Kidney tubule cell (primary cell): ENCODE measurements at places on chromosomes 1 and 21.

DNA sequence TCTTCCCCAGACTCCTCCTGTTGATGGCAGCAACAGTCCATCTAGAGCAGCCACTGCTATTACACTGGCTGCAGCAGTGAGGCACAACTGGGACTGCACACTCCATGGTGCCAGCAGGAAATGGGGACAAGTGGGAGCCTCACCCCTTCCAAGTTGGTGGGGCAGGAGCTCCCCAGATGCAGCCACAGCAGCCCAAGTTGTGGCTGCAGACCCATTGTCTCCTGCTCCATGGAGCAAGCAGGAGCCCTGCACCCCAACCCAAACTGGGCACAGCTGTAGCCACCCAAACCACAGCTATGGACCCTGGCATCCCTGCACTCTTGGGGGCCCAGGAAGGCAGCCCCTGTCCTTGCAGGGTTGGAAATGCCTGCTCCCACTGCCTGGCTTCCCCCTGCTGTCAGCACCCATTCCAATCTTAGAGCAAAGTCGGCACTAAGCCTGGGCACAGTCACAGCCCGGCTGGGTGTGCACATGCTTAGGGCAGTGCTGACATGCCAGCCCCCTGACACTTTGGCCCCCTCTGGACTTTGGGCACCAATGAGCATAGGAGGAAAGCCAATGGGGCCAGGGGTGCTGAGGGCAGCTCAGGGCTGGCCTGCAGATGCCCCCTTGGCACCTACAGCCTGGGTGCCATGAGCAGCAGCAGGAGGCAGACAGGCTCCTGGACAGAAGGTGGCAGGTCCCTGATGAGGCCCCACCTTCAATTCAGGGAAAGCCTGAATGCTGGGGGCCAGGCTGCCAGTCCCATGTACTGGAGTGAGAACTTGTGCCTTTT lies 44.0 kb downstream of the MATN1 start:
- DNase-seq, result no peak

DNA sequence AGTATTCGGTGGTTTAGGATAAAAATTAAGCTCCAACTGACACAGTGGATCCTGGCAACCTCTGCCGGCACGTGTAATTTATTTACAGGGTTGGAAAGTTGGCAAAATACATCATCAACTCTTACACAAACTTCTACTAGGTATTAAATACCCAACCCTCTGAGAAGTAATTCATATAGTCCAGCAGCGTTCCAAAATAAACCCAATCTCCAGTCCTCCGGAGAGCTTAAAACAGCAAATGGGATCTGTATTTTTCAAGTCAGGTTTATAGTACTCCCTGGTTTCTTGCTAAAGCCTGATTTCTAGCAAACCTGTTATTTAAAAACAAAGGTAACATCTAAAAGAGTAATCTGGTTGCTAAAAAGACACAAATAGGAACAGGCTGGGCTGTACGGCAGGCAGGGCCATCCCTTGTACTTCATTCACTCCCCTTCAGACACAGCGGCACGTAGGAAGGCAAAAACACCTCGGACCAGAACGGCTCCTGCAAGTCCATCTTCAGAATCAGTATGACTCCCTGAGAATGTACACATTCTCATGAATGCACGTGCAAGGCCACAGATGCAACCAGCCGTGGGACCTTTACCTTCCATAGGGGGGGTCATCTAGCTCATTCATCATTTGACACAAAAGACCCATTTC lies 8.6 kb downstream of the GLIS1 start:
- DNase-seq, result peak; percentile 35

GRCh38 chr1:29332204-29332603 lies 95.9 kb downstream of the PTPRU start:
- DNase-seq, result peak; percentile 24

DNA sequence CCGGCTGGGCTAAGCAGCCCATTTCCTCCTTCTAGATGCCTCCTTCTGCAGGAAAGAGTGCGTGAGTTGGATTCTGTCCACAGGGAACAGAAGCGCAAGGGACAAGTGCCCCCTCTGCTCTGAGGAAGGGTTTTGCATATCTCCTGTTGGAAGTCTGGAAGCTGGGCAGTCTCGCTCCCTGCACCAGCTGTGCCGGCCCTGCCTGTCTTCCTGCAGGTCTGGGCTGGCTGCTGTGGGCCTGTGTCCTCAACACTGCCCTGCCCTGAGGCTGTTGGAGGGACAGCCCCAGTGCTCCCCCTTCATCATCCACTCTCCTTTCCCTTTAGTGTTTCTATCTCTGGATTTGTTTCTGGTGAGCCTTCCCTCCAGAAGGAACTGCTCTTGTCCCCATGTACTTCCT lies 21.8 kb downstream of the ADARB1 start:
- no peak for DNase-seq

- DNase-seq, result peak; percentile 22
Observed at GRCh38 chr1:61486783-61487536, 238.0 kb downstream of the TM2D1 start.

- DNase-seq, result no peak
Observed at GRCh38 chr1:10051656-10052055, 18.9 kb downstream of the UBE4B start.

DNA sequence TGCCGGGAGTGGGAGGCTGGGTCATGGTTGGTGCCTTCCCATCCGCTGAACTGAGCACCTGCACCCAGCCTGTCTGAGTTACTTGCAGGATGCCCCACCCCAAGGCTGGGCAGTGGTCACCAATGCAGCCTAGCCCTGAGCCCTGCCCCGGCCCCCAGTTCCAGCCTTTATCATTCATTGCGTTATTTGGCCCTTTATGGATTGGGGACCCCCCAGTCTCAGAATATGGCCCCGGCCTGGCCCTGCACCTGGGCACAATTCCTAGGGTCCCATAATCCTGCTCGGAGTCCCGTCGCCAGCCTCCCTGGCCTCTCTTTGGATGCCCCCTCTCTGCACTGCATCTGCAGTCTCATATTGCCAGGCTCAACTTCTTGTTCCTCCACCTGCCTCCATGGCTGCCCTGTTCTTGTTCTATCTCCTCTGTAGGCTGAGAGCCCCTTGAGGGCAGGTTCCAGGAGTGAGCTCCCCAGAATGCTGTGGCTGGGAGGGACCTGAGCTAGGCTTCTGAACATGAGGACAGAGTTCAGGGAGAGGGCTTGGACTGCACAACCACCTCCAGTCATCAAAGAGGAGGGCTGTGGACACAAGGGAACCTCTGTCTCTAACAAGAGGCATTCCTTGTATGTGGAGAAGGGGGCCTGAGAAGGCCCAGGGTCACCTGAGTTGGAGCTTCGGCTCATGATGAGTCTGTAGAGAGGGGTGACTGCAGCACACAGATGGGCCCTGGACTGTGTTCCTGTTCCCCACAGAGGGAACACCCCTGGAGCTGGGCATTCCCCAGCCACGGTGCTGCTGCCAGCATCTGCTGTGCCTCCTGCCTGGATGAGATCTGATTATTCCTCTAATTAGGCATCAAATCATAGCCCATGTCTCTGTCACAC lies 1.1 kb upstream of the KNCN start:
- no peak for DNase-seq

- DNase-seq, result no peak
Observed at GRCh38 chr21:45213392-45213791, 74.3 kb downstream of the POFUT2 start.

DNA sequence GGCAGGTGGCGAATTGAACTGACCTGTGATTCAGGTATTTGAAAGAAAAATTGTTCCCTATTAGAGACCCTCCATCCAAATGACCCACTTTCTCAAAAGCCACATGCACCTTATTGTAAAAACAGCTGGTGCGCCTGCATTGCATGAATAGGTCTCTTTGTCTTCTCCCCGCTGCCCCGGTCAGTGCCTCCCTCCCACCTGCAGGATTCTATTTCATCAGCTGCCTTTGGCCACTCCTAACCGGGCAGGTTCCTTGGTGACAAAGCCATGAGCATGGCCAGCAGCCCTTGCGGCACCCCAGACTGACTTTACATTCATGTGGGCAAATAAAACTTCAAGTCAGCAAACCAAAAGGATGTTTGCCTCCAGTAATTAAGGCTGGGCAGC lies 6.4 kb downstream of the TMPRSS3 start:
- peak; percentile 45 for DNase-seq

- no peak for DNase-seq
Observed at GRCh38 chr21:21968810-21969209, 970.6 kb downstream of the NCAM2 start.

DNA sequence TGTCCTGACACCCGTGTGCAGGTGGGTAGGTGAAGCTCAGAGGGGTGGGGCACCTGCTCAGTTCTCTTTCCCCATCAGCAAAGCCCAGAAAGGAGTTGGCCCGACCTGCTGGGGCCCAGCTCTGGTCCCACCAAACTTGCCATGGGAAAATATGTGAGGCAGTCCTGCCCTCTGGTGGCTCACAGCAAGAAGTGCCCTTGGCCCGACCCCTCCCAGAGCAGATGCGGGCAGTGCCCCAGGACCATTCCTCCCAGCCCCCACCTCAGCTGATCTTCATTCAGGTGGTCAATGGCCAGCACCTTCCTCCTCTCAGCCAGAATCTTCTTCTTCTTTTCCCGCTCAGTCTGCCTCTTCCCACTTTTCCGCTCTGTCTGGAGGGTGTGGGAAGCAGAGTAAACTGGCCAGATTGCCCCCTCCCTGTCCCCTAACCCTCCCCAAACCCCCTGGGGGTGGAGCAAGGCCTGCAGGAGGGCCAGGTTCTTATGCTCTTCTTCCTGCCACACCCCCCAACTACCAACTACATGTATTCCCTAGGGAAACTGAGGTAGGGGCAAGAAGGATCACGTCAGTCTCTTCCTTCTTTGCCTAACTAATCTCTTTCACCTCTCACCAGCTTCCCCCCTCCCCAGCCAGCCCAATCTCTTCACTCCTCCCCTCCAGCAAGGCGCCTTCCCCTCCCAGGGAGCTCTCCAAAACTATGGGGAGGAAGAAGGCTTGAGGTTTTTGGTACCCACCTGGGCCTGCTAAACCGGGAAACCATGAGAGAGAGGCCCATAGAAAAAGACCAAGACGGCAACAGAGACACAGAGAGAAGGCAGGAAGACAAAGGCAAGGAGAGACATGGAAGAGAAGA lies 15.6 kb downstream of the TNNT2 start:
- DNase-seq, result peak; percentile 56

GRCh38 chr21:16310176-16310575 lies 580.4 kb downstream of the USP25 start:
- no peak for DNase-seq

DNA sequence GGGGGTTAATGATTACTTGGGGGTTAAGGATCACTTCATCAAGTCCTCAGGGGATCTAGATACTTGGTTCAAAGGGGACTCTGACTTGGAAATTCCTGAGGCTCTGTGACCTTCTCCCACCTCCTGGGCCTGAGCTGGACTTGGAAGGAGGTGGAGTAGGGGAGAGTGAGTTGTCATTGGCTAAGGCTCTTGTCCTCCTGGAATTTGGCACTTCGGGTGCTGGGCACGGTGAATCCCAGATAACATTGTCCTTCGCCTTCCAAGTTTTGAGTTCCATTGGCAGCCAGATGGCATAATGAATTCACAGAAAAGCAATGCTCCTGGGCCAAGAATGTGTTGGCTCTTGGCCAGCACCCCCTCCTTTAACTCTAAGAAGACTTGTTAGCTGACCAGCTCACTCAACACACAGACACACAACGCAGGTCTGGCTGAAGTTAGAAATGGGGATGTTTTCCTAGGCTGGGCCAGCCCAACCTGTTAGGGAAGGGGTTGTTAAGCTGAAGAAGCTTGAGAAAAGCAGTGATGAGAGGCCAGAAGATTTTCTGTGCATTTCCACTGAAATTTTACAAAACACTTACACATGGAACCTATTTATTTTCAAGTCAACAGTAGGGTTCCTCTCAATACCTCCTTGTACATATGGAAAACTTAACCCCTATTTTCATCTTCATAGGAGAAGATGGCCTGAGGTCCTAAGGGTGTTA lies 29.7 kb downstream of the SLC26A9 start:
- peak; percentile 86 for DNase-seq

GRCh38 chr21:44572959-44573583 lies 458 bp upstream of the KRTAP10-4 start:
- peak; percentile 30 for DNase-seq

DNA sequence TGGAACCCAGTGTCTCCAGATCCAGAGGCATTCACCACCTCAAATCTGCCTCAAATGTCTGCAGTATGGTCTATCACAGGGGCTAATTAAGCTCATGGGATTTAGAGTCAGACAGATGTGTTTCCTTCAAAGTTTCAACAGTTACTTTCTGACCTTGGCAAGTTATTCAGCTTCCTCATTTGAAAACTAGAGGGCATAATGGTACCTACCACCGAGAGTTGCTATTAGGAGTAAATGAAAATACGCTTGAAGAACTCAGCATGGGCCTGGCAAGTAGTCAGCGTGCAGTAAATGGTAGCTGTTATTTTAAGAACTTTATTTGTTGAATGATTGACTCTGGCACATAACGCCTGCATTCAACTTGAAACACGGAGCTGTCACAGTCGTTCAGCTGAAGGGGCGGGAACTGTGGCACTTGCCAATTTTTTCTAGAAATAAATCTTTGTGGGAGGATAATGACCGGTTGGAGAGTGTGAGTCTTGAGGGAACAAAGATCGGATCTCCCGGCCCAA lies 1.2 kb upstream of the CAP1 start:
- DNase-seq, result no peak

DNA sequence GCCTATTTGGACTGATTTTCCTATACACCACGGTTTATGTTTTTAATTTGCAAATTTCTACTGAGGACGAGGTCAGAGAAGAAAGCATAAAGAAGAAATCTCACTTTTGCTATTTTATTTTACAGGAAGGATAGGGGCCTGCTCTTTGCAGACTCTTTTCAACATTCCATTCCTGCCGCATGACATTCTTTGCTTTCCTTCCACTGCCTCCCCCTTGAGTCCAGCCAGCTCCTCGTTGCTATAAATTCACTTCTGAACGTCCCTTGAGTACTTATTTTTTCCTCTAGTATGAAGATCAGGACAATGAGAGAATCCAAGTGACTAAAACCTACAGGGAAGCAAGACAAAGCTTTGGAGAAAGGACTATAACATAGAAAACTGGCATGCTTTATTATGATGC lies 53.4 kb upstream of the PTGFR start:
- DNase-seq, result no peak

- no peak for DNase-seq
Observed at GRCh38 chr1:187877220-187877619, 1048.5 kb downstream of the PLA2G4A start.

GRCh38 chr1:175278734-175279116 lies 86.1 kb upstream of the KIAA0040 start:
- DNase-seq, result no peak
